ENCODE measurements at places on chromosomes 3 and 15.

DNA sequence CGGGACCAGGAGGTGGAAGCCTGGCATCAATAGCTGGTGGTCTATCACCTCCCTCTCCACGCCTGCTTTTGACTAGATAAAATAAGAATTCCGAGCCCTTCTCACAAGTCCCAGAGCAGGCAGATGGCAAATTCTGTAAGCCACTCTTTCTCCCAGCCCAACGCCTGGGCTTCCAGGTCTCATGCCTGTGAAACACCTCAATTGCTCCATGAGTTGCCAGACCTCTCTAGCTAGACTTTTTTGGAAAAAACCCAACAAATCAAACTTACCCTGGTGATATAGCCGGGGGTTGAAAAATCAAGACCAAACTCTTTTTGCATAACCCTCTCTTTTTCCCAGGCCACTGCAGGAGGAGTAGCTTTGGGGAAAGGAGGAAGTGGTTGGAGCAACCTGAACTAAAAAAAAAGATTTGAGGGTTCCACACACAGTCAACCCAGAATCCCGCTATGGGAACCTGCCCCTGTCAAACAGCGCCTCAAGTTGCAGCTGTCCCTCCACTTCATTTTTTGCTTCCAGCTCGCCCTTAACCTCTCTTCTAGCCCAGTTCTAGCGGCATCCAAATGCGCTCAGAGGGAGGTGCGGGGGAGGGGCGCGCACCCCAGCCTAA is 7.0 kb downstream of the BHLHE40 start:
- no peak for DNase-seq

- no peak for DNase-seq
Measured at GRCh38 chr15:74399511-74400312, 32.3 kb upstream of the CYP11A1 start.

DNA sequence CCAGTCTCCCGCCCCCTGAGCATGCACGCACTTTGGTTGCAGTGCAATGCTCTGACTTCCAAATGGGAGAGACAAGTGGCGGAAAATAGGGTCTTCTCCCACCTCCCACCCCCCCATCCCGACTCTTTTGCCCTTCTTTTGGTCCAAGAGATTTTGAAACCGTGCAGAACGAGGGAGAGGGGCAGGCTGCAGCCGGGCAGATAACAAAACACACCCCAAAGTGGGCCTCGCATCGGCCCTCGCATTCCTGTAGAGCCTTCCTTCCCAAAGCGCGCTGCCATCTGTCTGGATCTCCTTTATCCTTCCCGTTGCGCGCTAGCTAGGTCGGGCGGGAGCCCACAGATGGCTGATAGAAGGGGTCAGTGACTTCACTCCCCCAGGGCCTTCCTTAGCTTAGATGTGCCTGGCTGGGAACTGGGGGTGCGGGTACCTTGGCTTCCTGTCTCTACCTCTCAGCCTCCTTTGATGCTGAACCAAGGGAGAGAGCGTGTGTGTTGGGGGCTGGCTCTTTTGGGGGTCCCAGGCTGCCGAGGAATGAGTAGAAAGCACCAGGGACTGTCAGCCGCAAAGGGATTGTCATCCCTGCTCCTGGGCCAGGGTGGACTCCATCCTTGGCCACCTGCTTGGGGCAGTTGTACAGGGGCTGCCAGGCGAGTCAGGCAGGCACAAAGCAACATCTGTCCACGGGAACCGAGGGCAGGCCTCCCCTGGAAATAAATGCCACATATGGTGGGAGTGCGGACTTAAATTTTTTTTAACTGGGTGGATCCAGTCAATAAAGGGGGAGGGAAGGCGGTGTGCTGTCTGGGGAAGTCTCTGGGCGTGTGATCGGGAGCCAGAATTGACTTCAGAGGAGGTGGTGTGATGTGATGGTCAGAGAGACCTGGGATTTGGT is 1.8 kb downstream of the SMAD3 start:
- no peak for DNase-seq

DNA sequence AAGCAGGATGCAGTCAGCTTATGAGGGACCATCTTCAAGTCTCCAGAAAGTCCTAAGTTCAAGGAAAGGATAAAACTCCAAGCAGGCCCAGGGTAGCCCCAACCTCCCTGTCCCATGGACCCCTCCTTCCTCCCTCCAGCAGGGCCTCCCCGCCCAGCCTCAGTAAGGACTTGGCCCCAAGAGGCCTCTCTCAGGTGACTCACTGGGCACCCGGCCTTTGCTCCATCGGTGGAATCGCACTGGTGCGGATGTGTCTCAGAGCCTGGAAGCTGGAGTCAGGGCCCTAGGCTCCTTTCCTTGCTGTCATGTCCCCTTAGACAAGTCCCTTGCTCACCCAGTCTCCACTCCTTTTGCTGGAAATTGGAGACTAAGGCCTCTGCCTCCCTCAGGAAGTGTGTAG is 114.4 kb upstream of the RNF7 start:
- no peak for DNase-seq
